ENCODE measurements at places on chromosomes 6 and 20.

DNA sequence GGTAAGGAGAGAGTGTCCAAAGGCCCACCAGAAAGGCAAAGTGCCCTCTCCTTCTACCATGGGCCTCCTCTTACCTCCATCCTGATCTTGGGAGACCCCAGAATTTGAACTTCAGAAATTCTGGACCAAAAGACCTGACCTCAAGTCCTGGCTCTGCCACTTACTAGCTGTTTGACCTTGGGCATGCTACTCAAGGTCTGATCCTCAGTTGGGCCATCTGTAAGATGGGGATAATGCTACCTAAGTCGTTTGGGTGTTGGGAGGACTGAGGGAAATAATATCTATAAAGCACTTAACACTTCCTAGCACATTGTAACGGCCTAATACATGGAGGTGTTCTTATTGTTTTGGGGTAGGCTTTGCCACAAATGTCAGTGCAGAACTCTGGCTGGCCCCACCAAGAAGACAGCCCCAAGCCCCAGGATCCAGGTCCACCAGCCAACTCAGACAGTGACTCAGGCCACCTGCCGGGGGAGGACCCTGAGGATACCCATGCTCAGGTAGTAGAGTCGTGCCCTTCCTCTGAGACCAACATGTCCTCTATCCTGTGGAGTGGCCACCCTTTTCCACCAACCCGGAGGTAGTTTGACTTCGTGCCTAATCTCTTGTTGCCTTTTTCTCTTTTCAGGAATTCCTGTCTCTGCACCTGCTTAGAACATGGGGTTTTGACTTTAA, 2.7 kb downstream of the PRICKLE4 start:
- DNase-seq: no peak

- DNase-seq: no peak
These were observed 138.6 kb downstream of the ERMARD start for GRCh38 chr6:169890049-169890448.

DNA sequence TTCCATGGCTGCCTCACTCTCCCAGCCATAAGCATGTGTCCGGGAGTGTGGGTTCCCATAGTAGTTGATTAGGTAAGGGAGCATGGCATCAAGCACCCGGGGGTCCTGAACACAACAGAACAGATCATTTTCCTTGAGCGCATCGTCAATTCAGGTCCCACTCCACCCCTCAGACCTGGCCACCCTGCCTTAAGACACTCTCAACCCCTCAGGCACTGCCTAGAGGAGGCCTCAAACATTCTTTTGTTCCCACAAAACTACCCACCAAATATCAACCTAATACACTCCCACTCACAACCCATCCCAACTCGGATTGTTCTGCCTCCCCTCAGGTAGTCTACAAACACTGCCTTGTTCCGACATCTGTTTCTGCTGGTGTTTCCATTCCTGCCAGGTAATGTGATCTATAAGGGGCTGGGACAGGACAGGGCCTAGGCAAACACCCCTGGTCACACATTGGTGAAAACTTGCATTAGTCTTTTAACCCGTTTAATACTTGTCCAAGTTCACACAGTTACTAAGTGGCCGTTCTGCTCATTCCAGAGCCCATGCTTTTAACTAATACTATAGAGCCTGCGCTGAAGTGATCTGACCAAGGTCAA, 1.4 kb downstream of the NFS1 start:
- no peak for DNase-seq

GRCh38 chr6:26088344-26088743, 1.1 kb downstream of the HFE start:
- DNase-seq: no peak

DNA sequence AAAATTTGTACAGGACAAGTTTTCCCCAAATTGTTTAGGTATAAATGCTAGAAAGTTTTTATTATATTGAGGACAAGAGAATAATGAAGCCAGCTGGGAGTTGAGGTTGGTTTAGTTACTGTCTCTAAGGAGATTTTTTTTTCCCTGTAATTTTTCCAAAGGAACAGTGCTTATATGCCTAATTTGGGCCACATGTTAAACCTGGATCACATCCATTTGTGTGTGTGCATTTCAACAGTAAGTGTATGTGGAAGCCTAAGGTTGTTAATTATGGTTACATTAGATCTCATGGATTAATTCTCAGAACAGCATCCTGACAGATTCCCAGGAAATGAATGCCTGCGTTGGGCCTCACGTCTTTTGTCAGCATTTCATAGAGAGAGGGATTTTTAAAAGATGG, 4.5 kb downstream of the IGF2R start:
- no peak for DNase-seq

- DNase-seq: no peak
These were observed 12.9 kb downstream of the ITCH start for GRCh38 chr20:34375977-34376430.

DNA sequence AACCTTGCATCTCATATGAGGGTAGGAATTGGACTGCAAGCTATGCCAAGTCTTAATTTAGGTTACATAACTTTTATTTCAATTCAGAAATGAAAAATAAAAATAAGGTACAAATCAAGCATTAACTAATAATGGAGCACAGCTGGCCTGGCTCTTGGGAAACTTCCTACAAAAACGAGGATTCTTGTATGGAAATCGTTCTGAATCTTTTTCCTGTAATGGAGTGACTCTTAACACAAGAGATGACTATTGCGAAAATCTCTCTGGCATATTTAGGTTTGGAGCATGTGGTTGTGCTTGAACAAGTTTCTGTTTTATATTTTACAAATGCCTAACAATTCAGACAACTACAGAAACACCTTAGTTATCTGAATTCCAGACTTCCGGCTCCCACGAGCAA, 34.0 kb upstream of the PI16 start:
- no peak for DNase-seq

DNA sequence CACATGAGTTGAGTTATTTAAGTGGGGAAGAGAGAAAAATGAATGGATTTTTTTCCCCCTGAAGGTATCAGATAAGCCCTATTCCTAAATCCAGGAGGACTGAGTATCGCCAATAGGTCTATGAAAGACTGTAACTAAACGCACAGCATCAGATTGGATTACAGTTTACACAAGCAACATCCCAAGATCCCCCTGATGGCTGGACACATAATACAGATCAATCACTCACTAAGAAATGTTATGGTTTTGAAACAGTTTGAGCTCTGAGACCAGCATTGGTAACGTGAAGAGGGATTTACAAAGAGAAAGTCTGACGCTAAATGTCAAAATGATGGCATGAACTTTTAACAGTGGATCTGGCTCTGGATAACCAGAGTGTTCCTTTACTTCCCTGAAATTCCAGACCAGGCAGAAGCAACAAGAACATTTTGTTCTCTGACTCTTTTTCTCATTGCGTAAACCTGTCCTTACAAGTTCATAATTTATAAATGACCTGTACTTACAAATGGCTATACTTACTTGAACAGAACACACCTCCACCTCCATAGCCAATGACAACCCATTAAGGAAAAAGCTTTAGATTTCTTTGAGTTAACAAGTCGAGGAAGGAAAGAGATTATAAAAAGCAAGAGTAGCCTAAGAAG, 131.8 kb upstream of the BEND3 start:
- no peak for DNase-seq

DNA sequence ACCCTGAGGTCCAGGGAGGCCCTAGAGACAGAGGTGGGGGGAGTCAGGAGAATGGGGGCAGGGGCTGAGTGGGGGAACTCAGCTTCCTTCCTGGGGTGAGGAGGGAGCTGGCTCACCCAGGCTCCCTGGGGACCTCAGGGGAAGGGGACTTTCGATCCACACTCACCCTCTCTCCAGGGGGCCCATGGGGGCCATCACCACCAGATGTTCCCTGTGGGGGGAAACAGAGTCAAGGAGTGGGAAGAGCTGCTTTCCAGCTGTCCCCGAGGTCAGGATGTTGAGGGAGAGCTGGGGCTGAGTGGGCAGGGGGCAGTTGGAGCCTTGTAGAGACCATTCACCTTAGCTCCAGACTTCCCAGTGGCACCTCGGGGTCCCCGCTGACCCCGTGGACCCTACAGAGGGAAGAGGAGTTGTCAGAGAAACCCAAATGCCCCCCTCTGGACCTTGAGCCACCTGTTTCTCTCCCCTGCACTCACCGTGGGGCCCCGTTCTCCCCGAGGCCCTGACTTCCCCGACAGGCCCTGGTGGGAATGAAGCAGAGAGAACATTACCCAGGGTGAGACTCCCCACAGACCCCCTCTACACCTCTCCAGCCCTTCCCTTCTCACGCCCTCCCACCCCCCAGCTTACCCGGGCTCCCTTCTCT, 18.6 kb downstream of the COL11A2 start:
- no peak for DNase-seq

DNA sequence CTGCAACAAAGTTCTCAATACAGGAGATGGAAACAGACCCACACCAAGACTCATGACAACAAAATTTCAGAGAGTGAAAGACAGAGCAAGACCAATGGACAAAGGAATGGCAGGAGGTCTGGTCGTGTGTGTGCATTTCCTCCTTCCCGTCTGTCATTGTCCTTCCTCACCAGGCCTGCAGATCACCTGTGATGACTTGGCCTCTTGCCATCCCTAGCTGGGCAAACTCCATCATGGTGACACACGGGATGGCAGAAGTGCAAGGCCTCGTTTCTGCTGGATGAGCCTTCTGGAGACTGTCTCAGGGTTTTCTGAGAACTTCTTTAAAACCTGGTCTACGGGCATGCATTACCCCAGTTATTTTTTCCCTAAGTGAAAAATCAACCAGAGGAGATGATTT, 49.2 kb downstream of the RPP21 start:
- no peak for DNase-seq

DNA sequence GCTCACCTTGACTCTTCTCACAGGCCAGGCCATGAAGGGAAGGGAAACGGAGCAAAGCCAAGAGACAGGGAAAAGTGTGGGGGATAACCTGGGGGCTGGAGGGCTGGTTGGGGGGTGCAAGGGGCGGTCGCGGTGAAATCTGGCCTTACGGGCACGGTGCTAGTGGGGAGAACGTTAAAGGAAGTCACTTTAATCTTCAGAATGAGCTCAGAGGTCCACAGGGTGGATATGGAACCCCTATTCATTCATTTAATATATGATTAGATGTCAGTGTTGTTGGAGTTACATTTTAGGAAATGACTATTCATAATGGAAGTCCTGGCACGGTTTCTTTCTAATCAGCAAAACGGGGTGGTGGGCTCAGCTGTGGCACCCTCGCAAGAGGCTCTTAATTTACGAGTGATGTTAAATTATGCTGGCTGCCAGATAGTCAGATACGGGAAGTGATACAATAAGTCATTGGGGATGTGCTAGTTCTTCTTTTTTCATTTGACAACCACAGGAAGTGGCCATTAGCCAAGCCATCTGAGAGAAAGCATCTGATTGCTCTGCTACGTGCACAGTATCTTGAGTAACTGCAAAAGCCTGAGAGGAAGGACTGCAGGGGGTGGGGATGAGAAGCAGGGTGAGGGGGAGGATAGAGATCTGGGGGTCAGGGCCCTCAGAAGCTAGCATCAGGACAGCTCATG, 253.0 kb downstream of the QKI start:
- DNase-seq: no peak

GRCh38 chr6:112957536-112957916, 610.4 kb downstream of the RFPL4B start:
- DNase-seq: no peak

- no peak for DNase-seq
These were observed 497.7 kb upstream of the MARCKS start for GRCh38 chr6:113359155-113360140.

GRCh38 chr6:68738039-68738438, 103.0 kb downstream of the ADGRB3 start:
- no peak for DNase-seq

- no peak for DNase-seq
These were observed 44.8 kb downstream of the SPDEF start for GRCh38 chr6:34511214-34511914.

- DNase-seq: no peak
These were observed 25.2 kb downstream of the GPX6 start for GRCh38 chr6:28490205-28490890.

- DNase-seq: no peak
These were observed 55.5 kb downstream of the TCP11 start for GRCh38 chr6:35085359-35086281.

DNA sequence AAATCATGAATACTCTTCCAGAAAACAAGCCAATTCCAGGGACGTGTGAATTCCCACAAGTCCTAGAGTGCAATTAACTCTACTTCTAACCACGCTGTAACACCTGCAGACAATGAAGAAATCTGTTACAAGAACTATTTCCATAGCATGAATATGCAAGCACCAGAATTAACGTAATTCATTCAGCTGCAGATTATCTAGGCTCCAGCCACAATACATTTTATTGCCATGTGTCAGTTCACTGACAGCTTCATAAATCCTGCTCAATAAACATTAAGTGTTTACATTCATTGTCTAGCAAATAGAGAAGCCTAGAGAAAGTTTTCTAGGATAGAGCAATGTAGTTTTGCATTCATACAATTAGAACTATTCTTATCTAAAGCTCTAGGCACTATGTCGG, 1348.5 kb downstream of the GRIK2 start:
- DNase-seq: no peak

DNA sequence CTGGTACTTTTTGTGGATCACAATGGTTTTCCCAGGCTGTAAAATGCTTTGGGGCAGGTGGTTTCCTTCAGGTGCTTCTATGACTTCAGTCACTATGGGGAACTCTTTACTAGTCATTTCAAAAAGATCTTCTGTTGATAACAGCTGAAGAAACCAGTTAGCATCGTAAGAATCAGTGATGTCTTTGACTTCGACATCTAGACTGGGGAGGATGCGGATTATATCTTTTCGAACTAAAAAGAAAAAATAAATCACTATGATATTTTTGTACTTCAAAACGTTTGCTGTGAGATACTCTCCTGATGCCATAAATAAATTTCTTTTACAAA, 87.2 kb downstream of the THEMIS start:
- no peak for DNase-seq

GRCh38 chr20:46993465-46994095, 98.9 kb downstream of the EYA2 start:
- no peak for DNase-seq

DNA sequence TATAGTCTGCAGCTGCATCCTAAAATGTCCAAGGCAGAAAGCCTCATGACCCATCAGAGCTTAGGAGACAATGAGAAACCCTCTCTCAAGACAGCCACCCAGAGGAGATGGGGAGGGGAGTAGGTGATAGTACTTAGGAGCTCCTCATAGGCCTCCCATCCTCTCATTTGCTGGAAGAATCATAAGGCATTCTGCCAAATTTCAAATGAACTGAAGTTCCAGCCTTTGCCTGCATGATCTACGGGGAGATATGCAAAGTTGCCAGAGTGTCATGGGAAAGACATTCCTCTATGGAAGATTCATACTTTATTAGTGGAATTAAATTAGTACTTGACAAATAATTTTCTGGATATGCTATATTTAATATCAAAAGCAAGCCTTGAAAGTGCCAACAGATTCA, 194.1 kb upstream of the GJE1 start:
- DNase-seq: no peak

Data from H1 (cell line).